ENCODE measurements at places on chromosomes 6 and 20.

DNA sequence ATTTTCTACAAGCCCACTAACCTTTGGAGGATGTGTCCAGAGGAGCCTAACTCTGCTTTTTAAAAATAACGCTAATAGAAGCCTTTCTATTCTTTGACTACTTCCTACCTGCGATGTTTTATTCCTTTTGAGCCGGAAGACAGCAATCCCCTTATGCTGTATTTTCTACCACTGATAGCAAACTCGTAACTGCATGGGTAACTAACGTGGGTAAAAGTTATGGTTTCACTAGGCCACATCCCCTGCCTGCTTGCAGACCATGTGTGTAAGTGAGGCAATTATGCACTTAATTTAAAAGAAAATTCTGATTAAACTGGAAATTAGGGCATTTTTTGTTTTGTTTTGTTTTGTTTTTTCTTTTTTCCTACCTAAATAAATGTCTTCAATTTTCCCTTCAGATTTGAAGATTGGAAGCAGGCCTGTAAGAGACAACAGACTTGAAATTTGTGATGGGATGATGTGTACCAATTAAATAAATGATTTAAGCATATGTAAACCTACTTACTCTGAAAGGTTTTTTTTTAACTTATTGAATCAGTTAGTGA, 931 bp downstream of the UFL1 start:
- DNase-seq: peak; percentile 38

DNA sequence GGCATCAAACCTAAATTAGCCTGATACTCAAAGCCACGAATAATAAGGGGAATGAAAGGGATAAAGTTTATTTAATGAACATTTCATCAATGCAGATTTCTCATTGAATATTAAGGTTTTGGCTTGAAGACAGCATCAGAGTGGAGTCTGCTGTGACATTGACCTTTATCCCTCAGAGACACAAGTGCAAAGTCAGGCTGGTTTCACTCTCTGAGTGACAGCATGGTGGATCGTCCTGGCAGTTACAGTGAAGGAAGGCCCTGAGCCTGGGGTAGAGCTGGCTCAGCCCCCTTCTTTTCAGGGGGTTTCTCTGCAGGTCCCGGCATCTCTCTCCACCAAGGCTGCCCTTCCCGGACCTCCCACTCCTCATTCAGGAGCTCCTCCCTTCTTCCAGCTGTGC, 503.1 kb downstream of the PREX1 start:
- DNase-seq: no peak

- no peak for DNase-seq
Measured at GRCh38 chr6:11876934-11877433, 98.4 kb upstream of the ADTRP start.

- DNase-seq: no peak
Measured at GRCh38 chr6:106883808-106884262, 90.7 kb downstream of the CD24 start.

- no peak for DNase-seq
Measured at GRCh38 chr6:101380897-101381630, 12.4 kb upstream of the GRIK2 start.

DNA sequence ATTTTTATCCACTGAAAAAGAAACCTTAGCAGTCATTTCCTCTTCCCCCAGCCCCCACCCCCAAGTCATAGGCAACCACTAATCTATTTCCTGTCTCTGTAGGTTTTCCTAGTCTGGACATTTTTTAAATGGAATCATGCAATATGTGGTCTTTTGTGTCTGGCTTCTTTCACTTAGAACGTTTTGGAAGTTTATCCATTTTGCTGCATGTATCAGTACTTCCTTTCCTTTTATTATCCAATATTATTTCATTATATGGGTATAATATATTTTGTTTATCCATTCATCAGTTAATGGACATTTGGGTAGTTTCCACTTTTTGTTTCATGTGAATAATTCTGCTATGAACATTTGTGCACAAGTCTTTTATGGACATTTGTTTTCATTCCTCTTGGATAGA, 99.3 kb upstream of the BMP5 start:
- DNase-seq: no peak

- no peak for DNase-seq
Measured at GRCh38 chr6:34985236-34985635, 96.2 kb downstream of the ANKS1A start.

DNA sequence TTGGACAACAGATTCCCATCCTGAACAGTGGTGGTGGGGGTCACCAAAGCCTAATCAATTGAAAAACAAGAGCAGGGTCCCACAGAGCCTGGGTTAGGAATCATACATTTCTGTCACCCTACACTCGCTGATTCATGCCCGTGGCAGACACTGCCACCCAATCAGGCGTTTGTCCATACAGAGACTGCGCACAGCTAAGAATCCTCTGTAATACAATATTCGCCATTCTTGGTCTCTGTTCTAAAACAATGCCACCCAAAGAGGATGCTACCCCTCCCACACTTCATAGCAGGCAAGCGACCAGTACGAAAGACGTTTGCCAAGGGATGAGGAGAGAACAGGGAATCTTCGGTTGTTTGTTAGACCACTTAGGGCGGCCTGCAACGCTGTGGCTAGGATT, 28.1 kb upstream of the SLC22A23 start:
- no peak for DNase-seq

- no peak for DNase-seq
Measured at GRCh38 chr6:73528897-73529296, 8.1 kb upstream of the EEF1A1 start.

DNA sequence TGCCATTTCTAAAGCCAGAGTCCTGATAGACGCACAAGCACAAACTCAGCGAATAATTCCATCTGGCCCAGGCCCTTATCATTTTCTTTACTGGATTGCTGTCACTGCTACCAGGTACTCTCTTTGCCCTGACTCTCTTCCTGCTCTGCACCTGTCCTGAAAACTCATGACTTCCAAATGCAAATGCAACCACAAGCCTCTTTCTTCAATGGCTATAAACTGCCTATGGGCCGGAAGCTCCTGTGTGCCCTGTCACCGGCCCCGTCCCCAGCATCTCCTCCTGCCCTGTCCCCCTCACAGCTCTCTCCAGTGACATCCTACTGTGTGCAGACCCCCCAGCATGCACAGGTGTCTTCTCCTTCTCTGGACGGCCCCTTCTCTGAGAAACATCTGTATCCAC, 302.6 kb downstream of the GMDS start:
- DNase-seq: no peak

- no peak for DNase-seq
Measured at GRCh38 chr6:10749734-10750133, 2.1 kb downstream of the TMEM14B start.

DNA sequence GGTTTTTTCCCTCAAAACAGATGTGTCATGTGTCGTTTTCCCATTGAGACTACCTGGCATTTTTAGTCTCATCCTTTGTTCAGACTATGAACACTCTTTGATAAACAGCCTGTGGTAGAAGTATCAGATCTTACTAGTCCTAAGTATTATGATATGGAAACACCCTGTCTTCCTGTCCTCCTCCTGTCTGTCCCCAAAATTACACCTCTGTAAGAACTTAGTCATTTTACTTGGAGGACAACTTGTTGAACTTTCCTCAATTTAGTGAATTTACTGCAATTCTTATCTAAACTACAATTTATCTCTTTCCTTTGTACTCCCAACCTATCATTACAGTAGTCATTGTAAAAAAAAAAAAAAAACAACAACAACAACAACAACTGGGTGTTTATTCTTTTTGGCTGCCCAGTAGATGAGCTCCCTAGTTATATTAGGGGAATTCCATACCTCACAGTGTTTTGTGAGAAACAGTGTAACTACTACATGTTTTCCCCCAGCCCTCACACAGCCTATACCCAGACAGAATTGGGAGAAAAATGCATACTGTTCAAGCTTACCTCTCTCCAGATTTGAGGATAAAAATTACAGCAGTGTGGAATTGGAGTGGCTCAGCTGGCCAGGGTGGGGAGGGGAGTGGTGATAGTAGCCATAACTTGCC, 18.5 kb upstream of the ERVFRD-1 start:
- no peak for DNase-seq

DNA sequence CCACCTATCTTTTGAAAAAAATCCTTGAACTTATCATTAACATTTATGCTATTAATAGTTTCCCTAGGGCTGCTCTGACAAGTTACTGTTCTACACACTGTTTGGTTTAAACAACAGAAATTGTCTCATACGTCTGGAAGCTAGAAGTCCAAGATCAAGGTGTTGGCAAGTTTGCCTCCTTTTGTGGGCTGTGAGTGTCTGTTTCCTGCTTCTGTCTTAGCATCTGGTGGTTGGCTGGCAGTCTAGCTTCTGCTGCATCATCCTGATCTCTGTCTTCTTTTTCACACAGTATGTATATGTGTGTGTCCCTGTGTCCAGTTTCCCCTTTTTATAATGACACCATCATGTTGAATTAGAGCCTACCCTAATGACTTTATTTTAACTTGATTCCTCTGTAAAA, 154.8 kb downstream of the RPS12 start:
- DNase-seq: peak; percentile 22

DNA sequence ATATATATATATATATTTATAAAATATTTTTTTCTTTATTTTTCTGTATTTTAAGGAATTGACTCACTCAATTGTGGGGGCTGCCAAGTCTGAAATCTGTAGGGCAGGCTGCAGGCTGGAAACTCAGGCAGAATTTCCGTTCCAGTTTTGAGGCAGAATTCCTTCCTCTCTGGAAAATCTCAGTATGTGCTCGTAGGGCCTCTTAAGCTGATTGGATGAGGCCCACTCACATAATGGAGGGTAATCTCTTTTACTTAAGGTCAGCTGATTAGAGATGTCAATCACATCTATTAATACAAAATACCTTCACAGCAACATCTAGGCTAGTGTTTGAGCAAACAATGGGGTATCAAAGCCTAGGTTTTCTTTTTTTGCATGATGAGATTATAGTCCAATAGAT, 244.7 kb upstream of the RNF24 start:
- DNase-seq: no peak

DNA sequence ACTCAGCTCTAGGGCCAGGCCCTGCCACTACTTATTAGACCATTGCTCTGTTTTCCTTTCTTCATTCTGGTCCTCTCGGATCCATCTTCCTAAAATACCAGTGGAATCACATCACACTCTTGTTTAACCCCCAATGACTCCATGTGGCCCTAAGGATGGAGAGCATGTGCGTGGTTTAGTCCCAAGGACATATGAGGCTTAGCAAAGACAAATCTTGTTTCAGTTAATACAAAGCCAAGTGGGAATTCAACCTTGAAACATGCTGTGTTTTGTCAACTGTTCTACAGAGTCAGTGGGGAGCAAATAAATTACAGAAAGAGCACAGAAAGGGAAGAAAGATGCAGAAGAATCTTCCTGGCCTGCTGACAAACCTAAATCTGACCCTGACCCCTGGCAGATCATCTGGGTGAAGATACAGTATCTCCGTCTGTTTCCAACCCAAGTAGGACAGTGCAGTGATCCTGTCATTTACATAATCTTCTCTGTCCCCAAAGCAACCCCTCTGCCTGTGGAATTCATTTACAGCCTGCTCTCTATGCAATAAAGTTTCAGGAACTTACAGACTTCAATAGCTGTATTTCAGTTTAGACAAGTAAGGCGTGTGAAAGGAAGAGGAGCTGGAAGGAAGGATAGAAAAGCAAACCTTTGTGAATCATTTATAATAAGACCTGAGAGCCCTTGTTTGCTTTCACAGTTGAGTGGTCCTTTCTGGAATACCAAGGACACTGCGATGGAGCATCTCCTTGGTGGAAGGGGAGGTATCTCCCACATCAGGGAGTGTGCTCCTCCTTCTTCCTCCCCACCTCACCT, 144.0 kb downstream of the THBS2 start:
- no peak for DNase-seq

DNA sequence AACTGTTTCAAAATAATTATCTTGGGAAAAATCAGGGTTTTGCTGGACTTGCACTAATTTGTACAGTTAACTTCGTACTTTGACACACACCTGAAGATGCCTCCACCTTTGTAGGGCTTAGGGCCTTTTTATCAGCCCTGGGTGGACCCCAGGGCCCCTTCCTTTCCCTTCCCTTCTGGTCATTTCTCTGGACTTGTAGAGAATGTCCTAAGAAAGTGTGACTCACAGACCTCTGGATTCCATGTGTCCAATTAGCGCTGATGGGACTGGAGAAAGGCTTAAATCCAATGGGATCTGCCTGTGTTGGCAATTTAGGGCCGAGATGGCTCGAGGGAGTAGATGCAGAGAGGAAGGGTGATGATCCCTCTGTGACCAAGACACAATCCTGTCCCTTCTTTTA, 9.3 kb downstream of the TRIM15 start:
- DNase-seq: no peak

GRCh38 chr6:27791182-27791943, 120.8 kb downstream of the OR2B2 start:
- DNase-seq: peak; percentile 87

- no peak for DNase-seq
Measured at GRCh38 chr6:145904391-145904790, 59.8 kb downstream of the SHPRH start.

DNA sequence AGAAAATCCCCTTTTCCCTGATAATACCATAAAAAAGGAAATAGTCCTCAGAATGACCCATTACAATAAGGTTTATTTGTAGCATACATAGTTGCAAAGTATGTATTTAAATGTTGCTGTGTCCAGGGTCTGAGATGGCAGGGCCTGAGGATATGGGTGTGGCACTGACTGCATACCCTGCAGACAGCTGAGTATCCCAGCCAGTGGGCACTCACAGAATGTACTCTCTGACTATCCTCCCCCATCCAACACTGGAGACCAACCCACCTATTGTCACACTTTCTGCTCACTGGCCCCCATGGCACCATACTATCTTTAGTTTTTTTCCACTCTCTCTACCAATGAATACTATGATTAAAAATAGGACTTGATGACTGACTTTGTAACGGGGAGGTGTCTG, 215.8 kb upstream of the FOXA2 start:
- no peak for DNase-seq

- DNase-seq: peak; percentile 37
Measured at GRCh38 chr6:786946-787763, 94.2 kb upstream of the EXOC2 start.

DNA sequence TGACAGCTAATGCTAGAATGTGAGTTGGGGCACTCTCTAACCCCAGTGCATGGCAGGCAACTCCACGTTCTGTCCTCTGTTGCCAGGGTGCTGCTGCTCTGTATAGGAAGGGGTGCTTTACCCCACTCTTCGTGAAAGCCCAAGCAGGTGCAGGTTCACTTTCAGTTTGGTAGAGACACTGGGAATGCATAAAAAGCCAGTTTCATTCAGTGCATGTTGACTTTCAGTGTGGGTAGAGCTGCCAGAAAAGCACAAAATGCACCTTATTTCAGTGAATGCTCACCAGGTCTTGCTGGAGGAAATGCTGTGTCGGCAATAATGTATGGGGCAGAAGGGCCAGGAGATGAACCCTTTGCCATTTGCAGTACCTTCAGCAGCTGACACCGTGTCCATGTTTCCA, 62.1 kb upstream of the ADGRB3 start:
- no peak for DNase-seq

All from choroid plexus epithelial cell (primary cell).